KBM-7 (cell line): ENCODE measurements at places on chromosomes 13 and 19.

GRCh38 chr13:26344980-26345379 is 91.1 kb downstream of the CDK8 start:
- DNase-seq = no peak

DNA sequence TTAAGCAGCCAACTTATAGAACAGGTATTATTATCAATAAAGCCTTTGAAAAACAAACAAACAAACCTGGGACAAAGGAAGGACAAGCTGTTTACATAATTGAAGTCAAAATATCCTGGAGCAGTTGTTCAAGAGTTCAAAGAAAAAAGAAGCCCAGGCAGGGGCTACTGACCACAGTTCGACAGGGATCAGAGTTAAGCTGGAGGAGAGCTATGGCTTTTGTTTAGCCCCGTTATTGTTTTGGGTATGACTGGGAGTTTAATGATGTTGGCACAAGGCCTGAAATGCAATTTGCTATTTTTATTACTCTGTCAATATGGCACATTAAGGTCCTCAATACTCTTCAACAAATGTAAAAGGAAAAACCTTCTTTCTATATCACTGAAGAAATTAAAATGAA is 624.4 kb upstream of the KLHL1 start:
- no peak for DNase-seq

DNA sequence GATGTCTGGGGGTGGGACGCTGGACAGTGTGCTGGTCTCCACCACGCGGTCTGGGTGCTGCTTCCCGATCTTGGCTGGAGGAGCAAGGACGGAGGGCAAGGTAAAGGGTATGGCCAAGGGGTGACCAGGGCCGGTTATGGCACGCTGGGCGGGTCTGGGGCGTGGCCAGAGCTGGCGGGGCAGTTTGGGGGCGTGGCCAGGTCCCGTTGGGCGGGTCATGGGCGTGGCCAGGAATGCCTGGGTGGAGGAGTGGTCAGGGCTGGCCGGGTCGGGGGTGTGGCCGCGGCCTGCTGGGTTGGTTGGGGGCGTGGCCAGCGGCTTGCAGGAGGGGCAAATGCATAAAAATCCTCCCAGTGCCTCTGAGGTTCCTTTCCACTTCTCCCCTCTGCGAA is 19.2 kb downstream of the GPX4 start:
- peak; percentile 55 for DNase-seq

- DNase-seq = no peak
Observed at GRCh38 chr19:32104850-32105235, 240.6 kb upstream of the ZNF507 start.

DNA sequence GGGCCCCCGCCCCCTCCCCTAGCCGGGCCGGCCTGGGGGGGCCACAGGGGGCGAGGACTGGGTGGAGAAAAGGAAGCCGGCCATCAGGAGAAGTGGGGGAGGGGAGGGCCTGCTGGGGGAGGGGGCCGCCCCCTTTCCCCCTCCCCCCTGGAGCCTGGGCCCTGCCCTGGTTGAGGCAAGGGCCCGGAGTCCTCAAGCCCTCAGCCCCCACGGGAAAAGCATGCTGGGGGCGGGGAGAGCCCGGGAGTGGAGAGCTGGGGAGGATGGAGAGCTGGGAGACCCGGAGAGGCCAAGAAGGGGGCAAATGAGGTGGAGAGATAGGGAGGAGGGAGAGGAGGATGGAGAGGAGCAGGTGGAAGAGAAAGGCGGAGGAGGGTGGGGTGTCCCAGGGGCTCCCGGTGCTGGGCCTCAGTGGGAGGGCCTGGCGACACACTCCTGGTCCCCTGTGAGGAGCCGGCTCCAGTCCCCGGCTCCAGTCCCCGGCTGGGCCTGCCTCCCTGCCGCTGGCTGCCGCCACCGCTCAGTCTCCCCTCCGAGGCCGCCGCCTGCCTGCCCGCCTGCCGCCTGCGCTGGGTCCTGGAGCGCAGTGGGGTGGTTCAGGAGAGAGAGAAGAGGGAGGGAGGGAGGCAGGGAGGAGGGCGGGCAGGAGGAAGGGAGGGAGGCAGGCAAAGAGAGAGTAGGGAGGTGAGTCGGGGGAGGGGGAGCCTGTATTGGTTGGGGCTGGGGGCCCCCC is at the start of gene GRIK5:
Gene GRIK5 (minus strand): TSS at position 588 of the 733 bp plus-strand sequence. CDS start 4,436 bp downstream, outside the sequence.
- DNase-seq = peak; percentile 36

DNA sequence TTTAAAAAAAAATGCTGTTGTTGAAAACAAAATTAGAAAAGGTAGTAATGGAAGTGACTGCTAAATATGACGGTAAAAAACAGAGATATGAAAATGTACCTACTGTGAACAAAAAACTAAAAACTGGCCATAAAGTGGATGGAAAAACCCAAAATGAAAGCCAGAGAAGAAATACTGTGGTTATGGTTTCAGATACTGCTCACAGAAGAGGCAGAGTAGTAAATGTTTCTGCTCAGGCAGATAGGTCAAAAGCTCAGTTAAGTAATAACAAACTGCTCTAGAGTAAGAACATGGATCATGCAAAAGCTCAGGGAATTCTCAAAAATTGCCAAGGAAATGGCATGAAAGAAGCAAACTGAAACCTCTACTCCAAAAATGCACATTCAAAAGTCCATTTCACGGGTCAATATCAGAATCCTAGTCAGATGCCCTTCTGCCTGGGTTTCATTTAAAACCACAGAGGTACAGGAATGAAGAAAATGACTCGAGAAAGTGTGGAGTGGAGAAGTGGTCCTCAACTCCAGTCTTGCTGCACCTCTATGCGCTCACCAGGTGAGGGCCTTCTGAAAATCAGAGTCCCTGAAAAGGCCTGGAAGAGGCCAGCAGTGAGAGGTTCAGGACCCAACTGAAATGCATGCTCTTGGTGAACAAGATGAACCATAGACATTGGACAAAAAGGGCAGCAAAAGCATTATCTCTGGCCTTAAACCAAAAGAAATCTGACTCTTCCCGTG is 315.0 kb upstream of the SPRY2 start:
- no peak for DNase-seq

- DNase-seq = peak; percentile 79
Observed at GRCh38 chr19:38233740-38234251, 9.8 kb upstream of the DPF1 start.

DNA sequence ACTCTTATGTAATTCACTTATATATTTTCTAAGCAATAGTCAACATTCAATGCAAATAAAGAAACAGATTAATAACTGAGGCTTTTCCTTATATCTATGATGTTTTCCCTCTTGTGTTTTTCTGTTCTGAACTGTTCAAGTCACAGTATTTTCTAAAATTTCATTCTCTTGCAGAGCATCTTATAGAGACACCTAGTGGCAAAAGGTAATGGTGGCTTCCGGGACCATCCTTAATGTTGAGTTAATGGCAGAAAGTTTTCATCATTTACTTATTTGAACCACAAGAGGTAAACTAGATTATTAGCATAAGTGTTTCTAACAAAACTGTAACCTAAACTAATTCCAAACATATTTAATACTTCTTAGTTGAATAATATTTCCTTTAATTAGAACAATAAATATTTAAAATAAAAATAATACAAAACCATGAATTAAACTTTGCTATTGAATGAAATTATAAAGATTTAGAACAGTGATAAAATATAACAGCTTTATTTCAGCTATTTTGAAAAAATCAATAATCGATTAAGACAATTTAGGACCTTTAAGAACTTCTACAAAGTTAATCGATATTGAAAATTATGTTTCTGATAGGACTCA is 1.7 kb upstream of the SLITRK5 start:
- DNase-seq = peak; percentile 59

DNA sequence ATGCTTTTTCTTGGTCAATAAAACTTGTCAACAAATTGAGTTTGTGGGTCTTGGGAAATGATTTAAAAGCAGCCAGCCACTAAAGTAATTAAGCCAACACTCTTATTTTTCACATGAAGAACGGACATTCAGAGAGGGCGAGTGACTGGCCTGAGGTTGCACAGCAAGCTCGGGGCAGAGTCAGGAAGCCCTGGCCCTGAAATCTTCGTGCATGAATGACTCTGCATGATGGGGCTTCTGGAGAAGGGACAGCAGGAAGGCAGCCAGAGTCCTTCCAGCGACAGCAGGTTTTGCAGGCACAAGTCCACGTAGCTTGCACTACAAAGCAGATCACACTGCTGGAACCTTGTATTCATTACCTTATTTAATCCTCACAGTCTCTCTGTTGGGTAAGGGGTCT is 232.5 kb downstream of the ZNF536 start:
- no peak for DNase-seq
